Ovary (tissue), 10 donors: ENCODE measurements at places on chromosomes 16 and 17.

DNA sequence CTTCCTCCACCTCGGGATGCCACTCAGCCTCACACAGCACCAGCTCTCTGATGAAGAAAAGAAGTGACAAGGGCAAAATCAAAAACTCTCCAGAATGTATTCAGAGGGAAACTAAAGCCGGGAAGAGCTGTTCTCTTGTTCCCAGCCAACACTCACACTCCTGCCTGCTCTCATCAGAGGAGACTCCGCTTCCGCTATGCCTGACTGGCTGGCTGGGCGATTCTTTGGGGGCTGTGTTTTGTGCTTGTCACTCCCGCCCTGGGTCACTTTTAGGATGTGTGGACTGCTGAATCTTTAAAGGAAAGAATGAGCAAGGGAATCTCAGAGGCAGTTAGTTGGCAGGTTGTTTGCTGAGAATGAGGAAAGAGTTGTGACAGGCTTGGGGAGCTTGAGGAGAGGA, 54.6 kb upstream of the TBX2 start:
- DNase-seq, result no peak

DNA sequence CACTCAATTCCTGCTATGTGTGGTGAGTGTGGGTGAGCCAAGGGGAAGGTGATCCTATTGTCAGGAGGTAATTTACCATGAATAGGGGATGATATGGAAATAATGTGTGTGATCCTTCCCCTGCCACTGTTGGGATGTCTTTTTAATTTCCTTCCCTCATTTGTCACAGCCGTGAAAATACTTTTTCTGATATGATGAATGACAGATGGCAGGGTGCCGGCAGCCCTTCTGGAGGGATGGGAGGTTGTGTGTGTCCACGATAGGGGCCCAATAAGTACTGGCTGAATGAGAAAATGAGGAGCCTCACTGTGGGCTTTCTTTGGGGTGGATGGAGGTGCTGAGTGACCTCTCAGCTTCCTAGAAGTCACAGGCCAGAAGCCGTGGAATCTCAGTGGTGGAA, 109.5 kb downstream of the PRKCB start:
- DNase-seq, result no peak

GRCh38 chr17:63955232-63955631, 17.5 kb downstream of the SCN4A start:
- DNase-seq, result no peak

DNA sequence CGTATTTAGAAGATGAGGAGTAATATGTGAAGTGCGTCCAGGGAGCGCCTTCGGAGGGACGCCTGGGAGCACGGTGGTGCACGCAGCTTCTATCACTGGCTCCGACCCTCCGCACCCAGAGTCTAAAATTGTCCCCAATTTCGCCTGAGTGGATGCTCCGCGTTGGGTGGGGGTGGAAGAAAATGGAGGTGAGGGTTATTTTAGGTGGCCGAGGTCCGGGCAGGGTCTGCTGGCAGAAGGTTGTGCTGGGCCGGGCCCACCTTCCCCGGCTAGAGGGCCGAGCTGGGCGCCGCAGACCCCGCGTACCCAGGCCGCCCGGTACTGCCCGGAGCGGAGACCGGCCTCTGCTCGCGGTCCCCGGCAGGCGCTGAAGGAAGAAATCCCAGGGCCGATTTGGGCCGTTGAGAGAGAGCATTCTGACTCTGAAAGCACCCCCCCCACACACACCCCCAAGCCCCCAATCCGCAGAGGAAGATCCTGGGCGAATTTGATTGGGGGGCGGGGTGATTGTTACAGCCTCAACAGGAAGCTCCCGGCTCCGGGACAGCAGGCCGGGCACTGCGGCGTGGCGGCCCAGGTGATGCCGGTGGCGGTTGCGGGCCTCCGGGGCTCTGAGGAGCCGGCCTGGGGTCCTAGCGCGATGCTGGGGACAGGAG, 3.0 kb downstream of the BAHCC1 start:
- no peak for DNase-seq

DNA sequence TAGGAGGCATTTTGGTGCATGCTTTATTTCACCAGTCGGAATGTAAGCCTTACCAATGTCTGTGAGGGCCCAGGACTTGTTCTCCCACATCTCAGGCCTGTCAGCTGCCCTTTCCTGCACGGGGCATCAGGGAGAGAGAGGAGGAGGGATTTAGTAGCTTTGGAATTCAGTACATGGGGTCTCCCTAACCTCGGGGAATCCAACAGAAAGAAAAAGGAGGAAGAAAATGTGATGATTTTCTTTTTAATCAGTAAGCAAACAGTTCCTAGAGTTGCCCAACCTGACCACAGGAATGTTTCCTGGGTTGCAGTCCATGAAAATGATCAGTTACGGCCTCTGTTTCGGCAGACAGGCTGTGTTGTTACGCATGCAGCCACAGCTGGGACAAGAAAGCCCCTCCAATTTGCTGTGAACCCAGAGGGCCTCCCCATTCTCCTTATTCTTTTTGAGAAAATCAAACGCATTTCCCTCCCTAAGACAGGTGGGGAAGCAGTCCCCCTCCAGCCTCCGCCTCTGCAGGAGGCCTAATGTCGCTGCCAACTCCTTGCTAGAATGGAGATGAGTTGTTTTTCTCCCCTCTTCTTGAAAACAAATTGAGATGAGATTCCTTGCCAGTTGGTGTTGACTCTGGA, 53.1 kb upstream of the TANGO6 start:
- DNase-seq, result no peak

GRCh38 chr17:37276475-37276874, 99.3 kb upstream of the C17orf78 start:
- DNase-seq, result no peak

GRCh38 chr16:14095883-14096551, 24.9 kb downstream of the MRTFB start:
- no peak for DNase-seq

GRCh38 chr16:8537691-8538342, 52.5 kb downstream of the TMEM114 start:
- DNase-seq, result no peak

- DNase-seq, result no peak
Measured at GRCh38 chr17:66634193-66634592, 200.7 kb upstream of the CACNG5 start.

DNA sequence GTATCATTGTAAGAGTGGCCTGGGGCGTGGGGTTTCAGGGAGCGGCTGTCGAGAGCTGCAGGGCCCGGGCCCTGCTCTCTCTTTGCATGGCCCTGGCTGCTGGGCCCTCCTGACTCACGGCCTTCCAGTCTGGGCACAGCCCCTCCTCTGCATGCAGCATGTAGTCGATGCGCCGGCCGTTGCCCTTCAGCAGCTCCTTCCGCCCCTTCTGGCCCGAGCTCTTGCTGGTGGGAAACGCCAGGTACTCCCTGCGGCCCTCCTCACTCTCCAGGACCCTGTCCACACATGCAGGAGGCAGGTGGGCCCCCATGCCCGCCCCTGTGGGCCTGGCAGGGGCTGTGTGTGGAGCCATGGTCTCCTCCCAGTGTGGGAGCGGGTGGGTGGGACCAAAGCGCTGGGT, 50.7 kb downstream of the PRMT7 start:
- DNase-seq, result no peak
